ENCODE measurements at places on chromosomes 1 and 21. TPM values are rescaled to one million over a fixed set of nuclear protein-coding genes. Genes with fewer than 3 reads are reported as not detected.

The STUM gene
- total RNA-seq = under 0.01 TPM

The UCHL5 gene
- total RNA-seq = 30.8 TPM

The CDC20 gene
- total RNA-seq = 16.5 TPM

The TDRD10 gene
- not detected for total RNA-seq

The FBLIM1 gene
- 121 TPM for total RNA-seq

The GBP6 gene
- total RNA-seq = not detected

The NUF2 gene
- total RNA-seq = 7.0 TPM

The UBE2J2 gene
- 37.5 TPM for total RNA-seq

The FAM167B gene
- 0.98 TPM for total RNA-seq

The TINAGL1 gene
- total RNA-seq = 442 TPM

The SESN2 gene
- total RNA-seq = 32.8 TPM

The EVA1C gene
- 8.5 TPM for total RNA-seq

The RABGGTB gene
- total RNA-seq = 74.5 TPM

The CD1E gene
- not detected for total RNA-seq

The MNDA gene
- total RNA-seq = not detected

The MFN2 gene
- 79.8 TPM for total RNA-seq

The CD52 gene
- total RNA-seq = not detected

The OR2M7 gene
- total RNA-seq = not detected

The RPS27 gene
- 889 TPM for total RNA-seq

The GPN2 gene
- 15.6 TPM for total RNA-seq

The PDE9A gene
- total RNA-seq = 1.2 TPM

The CD5L gene
- not detected for total RNA-seq

The RHD gene
- not detected for total RNA-seq

The UBASH3A gene
- not detected for total RNA-seq

The LY9 gene
- not detected for total RNA-seq

The KRTAP12-2 gene
- not detected for total RNA-seq

The NBPF10 gene
- 2.8 TPM for total RNA-seq

The PFKL gene
- total RNA-seq = 423 TPM

The RCSD1 gene
- total RNA-seq = 0.13 TPM

The CSTB gene
- 26.7 TPM for total RNA-seq

The ATAD3C gene
- 0.40 TPM for total RNA-seq

The SLC44A5 gene
- total RNA-seq = 2.2 TPM

The MXRA8 gene
- total RNA-seq = 264 TPM

The S100A12 gene
- not detected for total RNA-seq

The GPR52 gene
- total RNA-seq = 0.78 TPM

The ADAM15 gene
- total RNA-seq = 152 TPM

The LRRC8D gene
- 20.7 TPM for total RNA-seq

The LMOD1 gene
- 22.2 TPM for total RNA-seq

The RASSF5 gene
- 5.7 TPM for total RNA-seq

The GNG12 gene
- 184 TPM for total RNA-seq

The CLCN6 gene
- 13.1 TPM for total RNA-seq

The TRIM46 gene
- total RNA-seq = 5.2 TPM

The PINK1 gene
- total RNA-seq = 80.3 TPM

The CASQ2 gene
- total RNA-seq = not detected

The C4BPA gene
- total RNA-seq = not detected

Measured in smooth muscle cell of the pulmonary artery (primary cell).